ENCODE measurements at places on chromosomes 2 and 18.

DNA sequence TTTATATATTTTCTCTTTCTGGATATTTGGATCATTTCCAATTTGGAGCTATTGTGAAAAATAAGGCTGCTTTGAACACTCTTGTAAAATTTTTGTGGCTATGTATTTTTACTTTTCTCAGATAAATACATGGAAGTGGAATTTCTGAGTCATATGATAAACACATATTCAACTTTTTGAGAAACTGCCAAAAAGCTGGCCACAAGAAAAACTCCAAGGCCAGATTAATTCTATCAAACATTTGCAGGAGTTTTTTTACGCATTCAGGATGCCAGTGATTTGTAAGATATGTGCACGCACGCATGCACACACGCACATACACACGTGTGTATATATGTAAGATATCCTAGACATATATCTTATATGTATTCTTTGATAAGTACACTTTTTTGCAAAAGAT is 477.5 kb upstream of the SPHKAP start:
- no peak for DNase-seq

GRCh38 chr2:237520290-237520689 is 33.2 kb downstream of the MLPH start:
- no peak for DNase-seq

DNA sequence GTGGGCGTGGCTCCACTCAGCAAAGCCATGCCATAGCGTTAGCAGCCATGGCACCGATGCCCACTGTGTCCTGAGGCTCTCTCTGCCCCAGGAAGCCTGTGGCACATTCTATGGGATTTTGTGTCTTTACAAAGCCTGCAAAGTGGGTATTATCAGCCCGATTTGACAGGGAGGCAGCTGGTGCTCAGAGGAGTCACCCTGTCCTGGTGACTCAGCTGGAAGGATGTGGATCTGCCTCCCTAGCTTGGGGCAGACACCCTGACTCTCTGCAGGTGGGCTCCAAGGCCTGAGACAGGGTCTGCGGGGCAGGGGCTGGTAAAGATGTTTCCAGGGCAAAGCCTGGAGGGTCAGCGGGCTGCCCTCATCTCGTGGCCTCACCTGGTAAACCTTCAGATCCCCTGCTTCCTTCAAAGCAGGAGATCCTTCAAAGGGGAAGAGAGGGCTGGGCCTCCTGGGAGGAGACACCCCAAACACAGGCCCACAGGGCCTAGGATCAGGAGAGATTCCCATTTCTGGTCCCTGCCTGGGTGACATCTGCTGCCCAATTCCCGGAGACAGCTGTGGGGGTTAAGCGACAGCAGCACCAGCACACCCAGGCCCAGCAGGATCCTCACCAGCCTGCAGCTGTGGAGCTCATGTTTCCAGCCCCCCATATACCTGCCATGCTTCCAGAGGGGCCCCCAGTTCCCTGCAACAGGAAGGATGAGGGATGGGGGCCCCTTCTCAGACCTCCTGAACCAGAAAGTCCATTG is 3.0 kb upstream of the ASB1 start:
- peak; percentile 52 for DNase-seq

DNA sequence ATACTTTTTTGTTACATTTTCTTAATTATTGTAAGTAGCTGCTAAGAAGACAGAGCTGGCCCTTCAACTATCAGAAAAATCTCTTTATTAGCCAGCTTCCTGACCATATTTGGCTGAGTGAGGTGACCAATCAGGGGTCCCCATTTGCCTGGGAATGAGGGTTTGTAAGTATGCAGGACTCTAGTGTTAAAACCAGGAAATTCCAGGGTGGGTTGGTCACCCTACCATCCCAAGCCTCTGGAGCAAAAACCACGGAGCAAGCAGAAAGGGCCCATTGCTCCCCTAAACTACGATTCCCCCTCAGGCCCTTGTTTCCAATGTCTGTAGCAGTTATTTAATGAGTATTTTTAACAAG is 165.6 kb upstream of the NCKAP5 start:
- DNase-seq = no peak

GRCh38 chr2:196249860-196250259 is 78.5 kb upstream of the STK17B start:
- DNase-seq = no peak

DNA sequence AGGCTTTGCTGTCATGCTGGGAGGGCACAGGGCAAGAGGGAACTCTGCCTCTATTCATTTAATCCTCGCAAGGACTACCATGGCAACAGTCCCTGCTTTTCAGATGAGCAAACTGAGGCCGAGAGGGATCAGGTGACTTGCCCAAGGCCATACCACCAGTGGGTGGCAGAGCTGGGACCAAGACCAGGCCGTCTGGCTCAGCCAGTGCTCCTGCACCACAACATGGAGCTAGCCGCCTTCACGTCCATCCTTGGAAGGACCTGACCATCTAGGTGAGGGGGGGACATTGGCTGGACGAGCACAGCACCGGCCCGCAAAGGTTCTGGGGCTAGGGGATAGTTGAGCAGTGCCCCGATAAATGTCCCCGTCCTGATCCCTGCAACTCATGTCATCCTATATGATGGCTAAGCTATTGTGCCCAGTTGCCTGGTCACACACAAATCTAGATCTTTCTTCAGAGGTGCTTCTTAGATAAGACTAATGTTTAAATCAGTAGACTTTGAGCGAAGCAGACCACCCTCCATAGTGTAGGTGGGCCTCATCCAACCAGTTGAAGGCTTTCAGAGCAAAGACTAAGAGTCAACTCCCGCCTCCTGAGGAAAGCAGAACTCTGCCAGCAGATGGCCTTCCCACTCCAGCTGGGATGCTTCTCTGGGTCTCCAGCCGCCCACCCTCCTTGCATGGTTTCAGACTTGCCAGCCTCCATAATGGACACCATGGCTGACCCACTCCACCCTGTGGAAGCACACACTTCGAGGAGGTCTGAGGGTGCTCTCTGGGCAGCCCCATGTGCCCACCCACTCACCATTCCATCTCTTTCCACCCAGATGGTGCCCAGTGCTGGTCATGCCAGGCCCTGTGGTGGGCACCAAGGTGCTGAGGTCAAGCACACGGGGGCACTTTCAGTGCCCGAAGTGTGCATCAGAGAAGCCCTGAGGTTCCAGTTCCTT is 214.8 kb upstream of the RAB6C start:
- DNase-seq = no peak

- DNase-seq = no peak
Observed at GRCh38 chr2:71669058-71669456, 215.7 kb downstream of the DYSF start.

- DNase-seq = peak; percentile 73
Observed at GRCh38 chr2:209331291-209331844, 92.5 kb upstream of the MAP2 start.

DNA sequence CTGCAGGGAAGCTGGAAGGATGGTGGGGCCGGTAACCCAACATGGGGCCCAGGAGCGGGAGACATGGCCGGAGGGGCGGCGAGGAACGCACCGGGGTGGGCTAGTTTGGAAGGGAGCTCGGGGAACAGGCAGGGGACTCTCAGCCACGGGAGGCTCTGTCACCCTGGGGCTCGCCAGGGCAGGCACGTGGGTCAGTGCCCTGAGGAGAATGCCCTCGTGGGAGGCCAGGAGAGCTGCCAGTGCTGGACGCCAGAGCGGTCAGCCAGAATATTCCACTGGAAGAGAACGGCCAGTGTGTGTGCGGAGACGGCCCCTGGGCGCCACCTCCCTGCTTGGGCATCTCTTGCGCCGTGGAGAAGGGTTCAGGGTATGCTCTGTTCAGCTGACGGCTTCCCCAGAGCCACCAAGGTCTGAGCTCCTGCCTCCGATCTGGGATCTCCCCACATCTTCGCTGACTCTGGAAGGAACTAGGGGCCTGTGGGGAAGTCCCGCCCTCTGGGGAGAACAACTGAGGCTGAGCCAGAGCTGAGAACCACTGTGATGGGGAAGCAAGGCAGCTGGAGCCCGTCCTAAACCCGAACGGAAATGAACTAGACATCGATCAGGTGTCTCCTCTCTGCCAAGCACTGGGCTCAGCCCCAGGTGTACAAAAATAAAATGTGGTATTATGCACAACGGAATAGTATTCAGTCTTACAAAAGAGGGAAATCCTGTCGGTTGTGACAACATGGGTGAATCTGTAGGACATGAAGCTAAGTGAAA is 49.3 kb downstream of the TNP1 start:
- DNase-seq = no peak

DNA sequence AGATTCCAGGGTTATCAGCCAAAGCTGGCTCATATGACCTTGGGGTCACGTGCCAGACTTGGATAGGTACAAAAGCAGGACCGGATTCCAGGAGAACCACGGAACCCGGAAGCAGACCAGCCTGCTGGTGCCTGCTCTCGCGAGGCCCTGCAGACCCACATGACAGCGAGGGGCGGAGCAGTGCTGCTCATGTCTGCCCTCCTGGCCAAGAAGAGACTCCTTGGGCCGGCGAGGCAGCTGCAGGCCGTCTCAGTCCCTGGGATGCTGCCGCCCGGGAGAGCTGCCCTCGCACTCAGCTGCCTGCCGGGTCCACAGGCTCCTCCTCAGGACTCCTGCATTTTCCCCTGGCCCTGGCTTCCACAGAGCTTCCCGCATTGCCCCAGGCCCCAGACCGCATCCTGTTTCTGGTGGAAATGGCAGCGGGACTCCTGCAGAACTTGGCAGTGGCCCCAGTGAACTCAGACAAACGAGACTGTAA is 739.5 kb downstream of the SOCS6 start:
- DNase-seq = no peak

DNA sequence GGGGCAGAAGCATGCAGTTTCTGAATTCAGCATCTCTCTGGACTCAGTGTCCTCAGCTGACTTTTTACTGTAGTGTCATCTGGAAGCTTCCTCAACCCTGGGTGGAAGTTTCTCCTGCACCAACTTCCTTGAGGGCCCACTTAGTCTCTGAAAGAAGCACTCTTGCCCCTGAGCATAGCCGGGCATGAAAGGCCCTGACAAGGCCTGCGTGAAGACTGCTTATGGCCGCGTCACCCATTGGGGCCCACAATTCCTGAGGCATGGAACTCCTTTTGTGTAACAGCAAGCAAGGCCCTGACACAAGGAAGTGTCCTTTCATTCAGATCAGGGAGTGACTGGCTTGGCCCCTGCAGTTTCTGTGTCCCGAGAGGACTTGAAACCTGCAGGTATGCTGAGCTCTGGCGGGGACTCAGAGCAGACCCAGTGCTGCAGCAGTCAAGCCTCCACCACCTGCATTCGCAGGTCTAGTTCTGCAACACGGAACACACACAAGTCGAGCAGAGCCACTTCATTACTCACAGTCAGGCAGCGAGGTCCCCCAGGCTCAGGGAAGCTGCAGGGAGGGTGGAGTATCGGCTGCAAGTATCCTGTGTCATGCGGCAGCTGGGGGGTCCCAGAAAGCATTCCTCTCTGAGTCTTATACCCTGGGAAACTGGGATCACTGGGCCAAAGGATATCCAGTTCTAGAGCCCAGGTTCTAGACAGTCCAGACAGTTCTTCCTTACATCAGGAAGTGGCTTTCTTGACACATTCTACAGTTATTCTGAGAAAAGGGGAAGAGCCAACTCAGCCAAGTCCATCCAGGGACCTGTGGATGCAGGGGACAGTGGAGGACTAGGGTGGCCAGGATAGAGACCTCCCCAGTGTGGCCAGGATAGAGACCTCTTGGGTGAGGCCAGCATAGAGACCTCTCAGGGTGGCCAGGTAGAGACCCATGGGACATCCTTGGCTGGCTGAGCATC is 35.6 kb upstream of the PRLH start:
- no peak for DNase-seq

DNA sequence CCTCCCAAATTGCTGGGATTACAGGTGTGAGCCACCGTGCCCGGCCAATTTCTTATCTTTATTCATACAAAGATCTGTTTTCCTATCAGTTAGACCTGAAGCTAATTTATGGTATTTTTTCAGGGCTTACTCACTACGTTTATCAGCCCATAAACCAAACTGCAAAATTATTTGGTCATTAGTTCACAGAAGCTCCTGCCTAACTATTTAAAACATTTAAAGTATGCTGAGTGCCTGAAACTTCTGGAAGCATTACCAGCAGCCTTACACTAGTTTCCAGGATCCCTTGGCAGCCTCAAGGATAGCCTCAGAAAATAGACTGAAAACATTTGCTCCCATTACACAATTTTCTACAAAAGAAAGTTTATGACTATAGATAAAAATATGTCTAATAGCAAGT is 68.8 kb downstream of the GALNT13 start:
- no peak for DNase-seq

GRCh38 chr2:120758181-120759144 is 22.8 kb downstream of the GLI2 start:
- no peak for DNase-seq

GRCh38 chr2:53448591-53448990 is 319.0 kb upstream of the CHAC2 start:
- no peak for DNase-seq

GRCh38 chr2:196607073-196607472 is 32.4 kb upstream of the CCDC150 start:
- DNase-seq = no peak

DNA sequence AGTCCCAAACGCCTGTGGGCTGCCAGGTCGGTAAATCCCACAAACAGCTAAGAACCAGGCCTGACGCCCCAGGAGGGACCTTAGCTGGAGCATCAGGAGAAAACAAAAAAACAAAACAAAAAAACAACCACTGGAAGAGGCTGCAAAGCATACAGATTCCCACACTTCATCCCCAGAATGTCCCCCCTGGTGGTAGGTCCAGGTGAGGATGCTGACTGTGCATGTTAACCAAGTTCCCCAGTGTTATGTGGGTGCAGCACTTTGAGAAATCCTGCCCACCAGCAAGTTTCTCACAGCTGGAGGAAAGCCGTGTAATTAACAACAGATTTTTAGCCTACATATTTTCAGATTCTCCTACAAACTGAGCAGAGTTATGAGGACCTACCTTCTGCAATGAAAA is 15.1 kb downstream of the ST3GAL5 start:
- DNase-seq = no peak

- peak; percentile 67 for DNase-seq
Observed at GRCh38 chr2:71129902-71130151, 202 bp downstream of the MCEE start.

- DNase-seq = no peak
Observed at GRCh38 chr2:85811180-85812093, 57.6 kb downstream of the ATOH8 start.

- DNase-seq = no peak
Observed at GRCh38 chr18:59382383-59382782, 23.3 kb upstream of the LMAN1 start.

- DNase-seq = no peak
Observed at GRCh38 chr2:241821460-241822263, 12.7 kb downstream of the NEU4 start.

DNA sequence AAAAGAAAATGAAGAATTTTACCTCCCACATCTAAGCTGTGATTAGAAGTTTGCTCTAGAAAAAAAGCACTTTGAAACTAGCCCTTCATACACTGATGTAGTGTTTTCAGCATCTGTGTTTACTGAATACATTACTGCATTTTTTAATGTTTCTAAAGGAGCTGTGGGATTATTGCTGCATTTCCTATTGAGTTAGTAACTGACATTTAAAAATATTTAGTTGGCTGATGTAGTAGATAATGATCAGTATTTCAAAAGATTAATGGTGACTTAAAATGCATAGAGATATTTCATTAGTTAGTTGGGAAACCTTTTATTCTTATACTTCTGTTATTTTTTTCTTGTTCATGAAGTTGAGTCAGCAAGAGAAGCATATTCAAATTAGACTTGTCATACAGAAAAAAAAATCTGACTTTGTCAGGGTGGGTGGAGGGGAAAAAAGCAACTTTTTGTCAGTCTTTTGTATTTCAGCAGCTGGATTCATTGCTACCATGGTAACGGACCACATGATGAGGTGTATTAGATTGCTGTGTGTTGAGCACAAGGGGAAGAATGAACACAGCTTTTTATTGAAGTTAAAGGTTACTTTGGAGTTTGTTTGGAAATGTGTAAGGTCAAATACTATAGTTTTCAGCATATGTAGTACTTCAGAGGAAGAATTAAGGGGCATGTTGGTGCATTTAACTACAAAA is at the start of gene DTNA:
Gene DTNA (plus strand): TSS at position 549 of the 692 bp plus-strand sequence. CDS start 45,679 bp downstream, outside the sequence.
- DNase-seq = peak; percentile 23

GRCh38 chr2:160510617-160511016 is 17.0 kb upstream of the RBMS1 start:
- DNase-seq = no peak
